ENCODE measurements at places on chromosomes 5 and 9. TPM values are rescaled to one million over a fixed set of nuclear protein-coding genes. Genes with fewer than 3 reads are reported as not detected.

SPATA9 gene
- total RNA-seq, result 1.3 TPM

DNA sequence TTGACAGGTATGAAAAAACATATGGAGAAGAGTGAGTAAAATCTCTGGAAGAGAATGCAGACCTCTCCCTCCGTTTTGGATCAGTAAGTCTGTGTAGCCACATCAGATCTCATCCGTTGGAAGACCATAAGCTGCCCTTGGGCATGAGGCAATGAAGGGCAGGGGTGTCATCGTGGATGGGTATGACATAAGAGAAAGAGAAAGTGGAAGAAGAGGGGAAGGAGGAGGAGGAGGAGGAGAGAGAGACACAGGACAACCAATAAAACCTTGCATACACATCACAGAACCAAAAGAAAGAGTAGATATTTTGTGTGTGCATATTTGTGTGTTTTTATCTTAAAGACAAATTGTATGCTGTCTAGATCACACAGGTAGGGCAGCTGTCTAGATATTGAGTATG lies 50.7 kb downstream of the PRRC1 start:
- no peak for DNase-seq

DNA sequence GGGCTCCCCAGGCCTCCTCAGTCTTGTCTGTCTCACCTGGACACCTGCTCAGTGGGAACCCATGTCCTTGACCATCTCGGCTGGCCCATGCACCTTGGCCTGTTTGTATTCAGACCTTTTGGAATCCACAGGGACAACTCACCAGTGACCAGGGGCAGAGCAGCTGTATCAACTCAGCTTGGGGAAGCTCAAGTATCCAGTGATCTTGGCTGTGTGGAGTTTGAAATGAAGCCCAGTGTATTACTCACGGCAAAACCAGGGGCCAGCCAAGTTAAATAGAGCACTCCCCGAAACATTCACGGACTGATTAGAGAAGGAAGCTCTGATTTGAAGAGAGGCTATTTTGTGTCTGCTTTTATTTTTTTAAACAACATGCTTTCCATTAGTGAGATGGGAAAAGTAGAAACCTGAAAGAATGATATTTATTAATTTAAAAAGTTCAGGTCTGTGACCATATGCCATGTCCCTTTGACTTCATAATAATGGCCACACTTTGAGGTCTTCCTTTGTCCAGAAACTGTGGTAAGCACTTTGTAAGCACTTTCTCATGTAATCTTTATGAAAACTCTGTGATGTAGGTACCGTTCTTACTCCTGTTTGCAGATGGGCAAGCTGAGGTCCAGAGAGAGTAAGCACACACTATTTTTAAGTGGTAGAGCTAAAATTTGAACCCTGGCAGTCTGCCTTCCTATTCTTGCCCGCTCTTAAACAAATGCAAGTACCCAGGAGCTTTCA lies 656.5 kb downstream of the BNC2 start:
- DNase-seq, result peak; percentile 89

GRCh38 chr5:31346896-31347551 lies 153.5 kb downstream of the CDH6 start:
- DNase-seq, result peak; percentile 70
